Naive thymus-derived CD8-positive, alpha-beta T cell (primary cell): ENCODE measurements at places on chromosomes 11 and 22.

DNA sequence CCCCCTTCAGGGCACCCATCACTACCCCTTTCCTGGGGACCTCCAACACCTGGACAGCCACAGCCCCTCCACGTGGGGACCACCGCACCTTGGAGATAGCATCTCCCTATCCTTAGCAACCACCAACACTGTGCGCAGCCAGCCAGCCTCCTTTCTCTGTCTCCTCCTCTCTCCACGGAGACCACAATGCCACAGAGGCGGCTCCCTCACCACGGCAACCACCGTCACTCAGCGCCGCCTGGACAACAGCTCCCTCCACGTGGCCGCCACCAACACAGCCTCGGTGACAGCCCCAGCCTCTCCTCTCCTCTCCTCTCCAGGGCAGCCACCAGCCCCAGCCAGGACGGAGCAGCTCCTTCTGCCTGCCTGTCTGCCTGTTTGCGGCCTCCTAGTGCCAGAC is 10.5 kb downstream of the ELFN2 start:
- DNase-seq, result peak; percentile 53

DNA sequence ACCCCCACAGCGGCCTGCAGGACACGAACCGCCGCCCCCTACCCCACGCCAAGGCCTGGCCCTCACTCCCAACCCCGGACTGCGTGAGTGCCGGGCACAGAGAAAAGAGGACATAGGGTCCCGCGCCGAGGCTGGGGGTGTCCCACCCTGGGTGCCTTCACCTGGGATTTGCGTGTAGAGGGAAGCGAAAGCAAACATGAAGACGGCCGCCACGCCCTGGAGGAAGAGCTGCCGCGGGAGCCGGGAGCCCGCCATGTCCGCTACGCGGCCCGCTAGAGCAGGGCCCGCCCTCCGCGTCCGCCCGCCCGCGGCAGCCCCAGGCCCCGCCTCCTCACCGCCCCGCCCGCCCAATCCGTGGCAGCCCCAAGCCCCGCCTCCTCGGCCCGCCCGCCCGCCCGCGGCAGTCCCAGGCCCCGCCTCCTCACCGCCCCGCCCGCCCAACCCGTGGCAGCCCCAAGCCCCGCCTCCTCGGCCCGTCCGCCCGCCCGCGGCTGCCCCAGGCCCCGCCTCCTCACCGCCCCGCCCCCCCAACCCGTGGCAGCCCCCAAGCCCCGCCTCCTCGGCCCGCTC is at the start of gene LMF2:
TSS of gene LMF2 (minus strand) at position 282 of the 570 bp plus-strand sequence. CDS start at position 255, 27 bp downstream.
- peak; percentile 96 for DNase-seq

DNA sequence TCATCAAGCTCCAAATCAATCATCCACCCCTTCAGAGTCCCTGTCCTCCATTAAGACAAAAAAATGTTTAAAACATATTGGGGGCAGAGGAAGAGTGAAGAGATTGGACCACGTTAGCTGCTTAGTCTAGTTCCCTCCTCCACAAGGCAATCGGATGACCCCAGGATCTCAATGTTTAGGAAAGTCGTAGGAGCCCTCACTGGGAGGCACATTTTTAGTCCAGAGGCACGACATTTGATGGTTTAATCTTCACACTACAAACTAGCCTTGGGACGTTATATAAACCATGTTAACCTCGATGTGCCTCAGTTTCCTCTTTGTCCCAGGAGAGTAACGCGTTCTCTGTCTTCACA is 588 bp upstream of the FAT3 start:
- no peak for DNase-seq

GRCh38 chr11:21446939-21447590 is 745.8 kb upstream of the ANO5 start:
- DNase-seq, result no peak

- no peak for DNase-seq
Observed at GRCh38 chr11:113045146-113045545, 83.9 kb downstream of the NCAM1 start.

- DNase-seq, result no peak
Observed at GRCh38 chr11:15342163-15342562, 227.4 kb downstream of the INSC start.

DNA sequence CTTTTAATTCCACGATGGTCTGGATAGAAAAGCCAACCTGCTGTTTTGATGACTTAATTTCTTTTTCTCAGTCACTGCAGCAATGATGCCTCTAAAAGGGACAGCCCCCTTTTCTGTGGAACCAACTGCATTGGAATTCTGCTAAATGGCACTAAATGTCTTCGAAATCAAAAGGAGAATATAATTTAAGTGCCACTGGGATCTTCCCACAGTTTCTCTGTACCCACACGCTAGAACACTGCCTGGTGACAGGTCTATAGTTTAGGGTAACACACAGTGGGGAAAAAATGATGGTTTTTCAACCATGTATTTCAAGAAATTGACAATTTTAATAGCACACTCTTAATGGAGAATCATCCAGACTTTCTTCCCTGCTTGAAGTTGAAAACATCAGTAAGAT is 182.3 kb downstream of the OPCML start:
- DNase-seq, result no peak

DNA sequence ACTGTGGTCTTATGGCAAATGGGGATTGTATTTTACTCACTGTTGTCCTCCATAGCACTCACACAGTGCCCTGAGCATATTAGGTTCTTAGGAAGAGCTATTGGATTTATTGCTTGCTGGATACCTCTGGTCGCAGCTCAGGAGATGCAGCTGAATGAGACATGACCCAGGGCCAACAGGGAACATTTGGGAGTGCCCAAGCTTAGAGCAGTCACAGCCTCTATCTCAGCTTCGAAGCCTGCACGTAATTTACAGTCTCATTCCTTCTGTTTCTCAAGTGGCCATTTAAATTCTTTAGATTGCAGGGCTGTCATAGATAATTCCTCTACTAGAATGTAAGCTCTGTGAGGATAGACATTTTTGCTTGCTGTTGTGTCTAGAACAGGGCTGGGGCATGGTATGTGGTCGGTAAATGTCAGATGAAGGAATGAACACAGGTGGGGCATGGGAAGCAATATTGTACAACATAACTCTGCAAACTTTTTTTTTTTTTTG is 192.8 kb downstream of the GRIK4 start:
- DNase-seq, result no peak

DNA sequence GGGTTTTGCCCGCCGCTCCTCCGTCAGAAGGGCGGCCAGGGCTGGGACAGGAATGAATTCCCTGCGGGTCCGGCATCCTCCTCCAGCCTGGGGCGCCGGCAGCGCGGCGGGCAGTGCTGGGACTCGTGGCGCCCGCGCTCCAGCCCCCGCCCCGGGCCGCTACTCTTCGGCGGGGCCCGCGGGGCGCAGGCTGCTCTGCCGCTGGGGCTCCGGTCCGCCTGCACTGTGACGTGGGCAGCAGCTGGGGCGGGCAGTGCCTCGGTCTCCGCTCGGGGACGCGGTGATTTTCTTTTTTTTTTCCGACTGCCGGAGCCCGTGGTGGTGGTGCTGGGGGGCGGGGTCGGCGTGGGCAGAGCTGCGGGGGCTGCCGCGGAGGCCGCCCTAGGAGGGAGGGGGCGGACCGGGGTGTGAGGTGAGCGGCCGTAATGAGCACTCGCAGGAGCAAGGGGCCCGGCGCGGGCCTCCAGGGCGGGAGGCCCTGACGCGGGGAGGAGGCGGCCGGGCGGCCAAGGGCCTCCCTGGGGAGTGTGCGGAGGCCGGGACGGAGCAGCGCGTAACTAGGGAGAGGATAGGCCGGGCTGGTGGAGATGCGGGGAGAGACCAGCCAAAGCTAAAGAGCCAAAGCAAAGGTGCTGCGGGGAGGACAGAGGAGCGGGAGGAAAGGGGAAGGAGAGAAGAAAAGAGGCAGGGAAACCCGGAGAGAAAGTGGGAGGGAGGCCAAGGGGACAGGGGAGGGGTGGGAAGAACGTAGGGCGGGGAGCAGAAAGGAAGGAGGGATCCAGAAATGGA is 73.3 kb upstream of the ZBED5 start:
- DNase-seq, result peak; percentile 46

DNA sequence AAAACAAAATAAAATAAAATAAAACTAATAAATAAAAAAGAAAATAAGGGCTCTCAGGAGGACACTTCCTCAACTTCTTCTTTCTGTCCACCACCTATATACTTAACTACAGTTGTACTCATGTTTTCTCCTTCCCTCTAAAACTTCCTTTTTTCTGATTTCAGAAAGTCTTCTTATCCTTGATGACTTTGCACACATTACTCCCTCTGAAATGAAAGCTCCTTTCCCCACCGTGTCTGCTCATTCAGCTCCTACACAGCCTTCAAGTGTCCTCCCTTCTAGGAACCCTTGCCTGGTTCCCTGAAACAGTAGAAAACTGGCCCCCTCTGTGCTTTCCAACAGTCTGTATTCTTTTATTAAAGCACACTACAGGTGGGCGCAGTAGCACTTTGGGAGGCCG is 18.3 kb upstream of the DDX17 start:
- no peak for DNase-seq

DNA sequence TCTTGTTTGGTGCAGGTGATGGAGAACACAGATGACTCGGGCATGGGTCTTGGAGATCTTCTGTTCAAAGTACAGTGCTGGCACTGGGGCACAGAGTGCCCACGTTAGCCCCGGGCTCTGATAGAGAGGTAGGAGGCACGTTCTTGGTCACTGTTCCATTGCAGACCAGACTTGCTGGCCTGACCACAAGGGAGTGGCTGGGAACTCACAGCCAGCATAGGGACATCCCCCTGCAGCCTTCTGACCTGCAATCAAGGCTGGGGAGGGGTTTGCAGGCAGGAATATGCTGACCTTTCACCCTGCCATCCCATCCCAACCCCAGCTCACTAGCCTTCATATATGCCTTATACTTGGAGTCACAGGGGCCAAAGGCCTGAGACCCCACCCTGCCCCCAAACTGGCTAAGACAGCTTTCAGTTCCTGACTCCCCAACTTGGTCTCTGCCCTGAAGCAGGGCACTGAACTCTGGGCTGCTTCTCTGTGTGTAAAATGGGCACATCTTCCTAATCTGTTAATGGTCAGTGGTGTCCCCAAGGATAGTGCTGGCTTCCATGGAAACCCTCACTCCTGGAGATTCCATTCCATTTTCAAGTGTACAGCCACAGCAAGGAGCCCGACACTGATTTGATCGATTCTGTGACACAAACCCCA is 4.6 kb downstream of the MRPL49 start:
- DNase-seq, result no peak
